Hematopoietic multipotent progenitor cell treated with erythropoietin and hydrocortisone succinate and interleukin-3 and kit ligand, for 17 days (in vitro differentiated cells): ENCODE measurements at places on chromosomes 11 and 22.

GRCh38 chr11:91194546-91194945, 971.7 kb upstream of the CHORDC1 start:
- no peak for DNase-seq

- DNase-seq = no peak
These were observed 19.9 kb downstream of the ARAP1 start for GRCh38 chr11:72732329-72732728.

GRCh38 chr11:66878474-66878873, 21.6 kb downstream of the LRFN4 start:
- DNase-seq = no peak

- no peak for DNase-seq
These were observed 48.9 kb downstream of the ST3GAL4 start for GRCh38 chr11:126404367-126404766.

DNA sequence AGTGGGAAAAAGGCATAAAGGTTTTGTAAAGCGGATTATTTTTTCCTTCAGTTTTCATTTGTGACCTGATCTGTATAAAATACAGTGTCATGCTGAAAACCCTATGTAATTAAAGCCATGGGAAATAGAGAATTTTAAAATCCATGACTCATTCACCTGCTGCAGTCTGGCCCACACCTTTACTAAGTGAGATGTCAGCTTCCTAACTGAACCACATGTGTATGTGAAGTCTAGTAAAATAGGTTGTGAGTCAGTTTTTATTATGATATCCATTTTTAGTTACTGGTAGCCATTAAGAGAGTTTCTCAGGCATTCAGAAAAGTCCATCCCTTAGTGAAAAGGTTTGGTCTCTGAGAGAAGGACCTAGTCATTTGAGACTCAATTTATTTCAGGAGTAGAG, 60.9 kb downstream of the TRIM44 start:
- no peak for DNase-seq

- peak; percentile 59 for DNase-seq
These were observed 6.5 kb downstream of the MSANTD2 start for GRCh38 chr11:124793466-124794278.

- no peak for DNase-seq
These were observed 108.5 kb downstream of the PHF21B start for GRCh38 chr22:44901301-44901700.

- no peak for DNase-seq
These were observed 6.5 kb downstream of the KCNQ1 start for GRCh38 chr11:2451336-2451735.

DNA sequence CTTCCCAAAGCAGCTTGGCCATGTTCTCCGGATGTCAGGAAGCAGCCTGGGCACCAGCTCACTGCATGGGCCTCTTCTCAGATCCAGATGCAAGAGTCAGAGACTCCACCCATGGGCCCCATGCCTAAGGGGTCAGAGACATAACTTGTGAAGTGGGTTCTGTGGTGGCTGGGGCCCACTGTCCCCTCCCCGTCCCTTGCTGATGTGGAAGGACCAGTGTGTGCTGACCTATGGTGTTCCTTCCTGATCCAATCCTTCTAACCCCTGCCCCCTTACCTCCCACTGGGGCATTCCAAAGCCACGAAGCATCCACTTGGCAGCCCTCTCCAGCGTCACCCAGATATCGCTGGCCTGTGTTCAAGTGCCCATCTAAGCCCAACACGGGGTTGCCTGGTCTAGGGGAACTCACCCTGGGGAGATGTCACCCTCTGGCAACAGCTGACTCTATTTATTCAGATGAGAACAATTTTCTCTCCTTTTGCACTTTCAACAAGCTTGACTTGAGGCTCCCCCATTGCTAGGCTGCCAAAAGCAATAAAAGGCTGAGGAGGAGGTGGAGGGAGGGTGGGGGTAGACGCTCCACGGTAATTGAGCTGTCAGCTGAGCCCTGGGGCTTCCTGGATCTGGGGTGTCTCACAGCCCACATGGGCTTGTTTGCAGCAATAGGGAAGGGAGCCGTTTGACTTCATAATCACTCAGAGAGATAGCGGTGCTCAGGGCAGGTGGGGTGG, 158.5 kb downstream of the ADAMTS15 start:
- no peak for DNase-seq

DNA sequence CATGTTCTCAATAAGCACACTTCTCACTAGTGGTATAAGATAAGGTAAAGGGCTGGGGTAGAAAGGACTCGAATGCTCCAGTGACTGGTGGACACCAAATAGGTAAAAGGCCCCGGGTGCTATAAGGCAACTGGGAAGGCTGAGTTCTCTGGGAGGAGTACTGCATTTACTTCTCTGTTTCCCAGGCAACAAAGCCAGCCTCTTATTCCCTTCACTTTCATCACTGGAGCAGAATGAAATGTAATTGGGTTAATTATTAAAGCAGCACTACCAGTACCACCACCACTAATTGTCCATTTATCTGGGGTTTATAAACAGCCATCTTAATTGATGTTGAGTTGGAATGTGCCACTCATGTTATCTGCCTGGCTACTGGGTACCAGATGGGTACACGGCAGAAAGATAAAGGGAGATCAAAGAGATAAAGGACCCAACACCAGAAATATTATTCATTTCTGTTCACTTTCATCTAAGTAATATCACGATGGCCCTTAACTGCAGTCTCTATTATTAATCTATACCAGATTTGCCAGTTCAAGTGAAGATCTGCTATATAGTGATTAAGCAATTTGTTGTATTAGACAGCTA, 94.4 kb upstream of the CHRM4 start:
- DNase-seq = no peak

DNA sequence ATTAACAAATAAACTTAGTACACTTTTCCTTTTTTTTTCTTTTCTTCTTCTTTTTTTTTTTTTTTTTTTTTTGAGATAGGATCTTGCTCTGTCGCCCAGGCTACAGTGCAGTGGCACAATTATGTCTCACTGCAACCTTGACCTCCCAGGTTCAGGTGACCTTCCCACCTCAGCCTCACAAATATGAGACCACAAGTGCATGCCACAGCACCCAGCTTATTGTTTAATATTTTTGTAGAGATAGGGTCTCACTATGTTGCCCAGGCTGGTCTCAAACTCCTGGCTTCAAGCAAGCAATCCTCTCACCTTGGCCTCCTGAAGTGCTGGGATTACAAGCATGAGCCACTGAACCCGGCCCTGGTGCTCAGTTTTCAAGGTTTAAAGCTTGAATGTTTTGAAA, 88.9 kb downstream of the ELP4 start:
- DNase-seq = no peak
